COR-L47 (cell line): ENCODE measurements at places on chromosomes 4 and X.

DNA sequence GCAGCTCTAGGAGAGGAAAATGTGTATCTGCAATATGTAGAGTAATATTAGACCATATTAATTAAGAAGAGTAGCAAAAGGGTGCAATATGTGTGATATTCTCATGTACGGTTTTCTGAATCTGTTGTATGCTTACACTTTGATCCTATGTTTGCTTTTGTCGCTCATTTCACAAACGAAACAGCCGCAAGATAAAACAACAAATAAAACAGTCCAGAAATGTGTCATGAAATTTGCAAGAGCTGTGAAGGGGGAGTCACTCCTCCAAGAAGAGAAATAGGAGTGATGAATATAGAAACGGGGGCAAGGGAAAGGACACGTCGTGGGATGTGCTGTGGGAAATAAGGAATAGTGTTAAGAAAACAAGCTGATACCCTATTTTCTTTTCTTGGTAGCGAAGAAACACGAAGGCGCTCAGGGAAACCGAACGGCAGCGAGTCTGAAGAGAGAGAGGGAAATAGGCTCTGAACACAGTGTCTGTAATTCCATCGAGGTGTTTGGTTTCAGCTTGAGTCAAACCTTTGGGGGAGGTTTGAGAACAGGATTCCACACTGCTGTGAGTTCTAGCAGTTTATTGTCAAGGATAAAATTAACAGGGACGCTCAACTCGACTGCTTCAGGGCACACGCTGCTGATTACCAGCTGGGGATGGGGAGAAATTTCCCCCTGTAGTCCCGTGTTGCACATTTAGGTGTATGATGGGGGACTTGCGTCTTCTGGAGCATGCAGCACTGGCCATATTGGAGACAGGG is 595.6 kb upstream of the TENM3 start:
- DNase-seq, result no peak

- DNase-seq, result no peak
Measured at GRCh38 chrX:112137276-112137675, 54.7 kb upstream of the TRPC5 start.

DNA sequence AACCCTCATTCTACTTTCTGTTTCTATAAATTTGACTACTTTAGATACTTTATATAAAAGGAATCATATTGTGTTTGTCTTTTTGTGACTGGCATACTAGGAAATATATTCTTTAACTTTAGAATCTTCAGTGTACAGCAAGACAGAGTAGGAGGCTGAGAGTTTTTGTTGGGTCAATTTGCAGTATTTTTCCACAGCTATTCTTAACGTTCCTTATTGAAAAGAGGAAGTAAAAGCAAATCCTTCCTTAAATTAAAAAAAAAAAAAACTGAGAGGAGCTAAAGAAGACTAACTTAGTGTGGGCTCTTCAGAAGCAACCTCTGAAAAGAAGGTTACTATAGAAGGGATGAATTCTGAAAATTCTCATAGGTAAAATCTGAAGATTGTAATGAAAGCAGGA is 1194.6 kb downstream of the ADGRL3 start:
- no peak for DNase-seq

DNA sequence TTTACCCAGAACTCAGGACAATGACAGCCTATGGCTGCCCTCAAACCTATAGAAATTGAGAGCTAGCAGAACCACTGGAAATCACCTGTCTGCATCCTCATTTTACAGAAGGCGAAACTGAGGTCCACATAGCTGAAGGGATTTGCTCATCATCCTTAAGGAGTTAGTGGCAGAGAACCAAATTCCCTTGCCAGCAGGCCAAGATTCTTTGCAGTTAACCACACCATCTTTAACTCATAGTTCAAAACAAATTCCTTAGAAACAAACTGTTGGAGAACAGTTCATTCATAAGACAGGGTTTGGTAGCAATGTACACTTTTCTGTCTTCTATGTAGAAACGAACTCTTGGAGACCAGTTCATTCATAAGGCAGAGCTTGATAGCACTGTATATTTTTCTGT is 37.9 kb upstream of the RAP2C start:
- no peak for DNase-seq

DNA sequence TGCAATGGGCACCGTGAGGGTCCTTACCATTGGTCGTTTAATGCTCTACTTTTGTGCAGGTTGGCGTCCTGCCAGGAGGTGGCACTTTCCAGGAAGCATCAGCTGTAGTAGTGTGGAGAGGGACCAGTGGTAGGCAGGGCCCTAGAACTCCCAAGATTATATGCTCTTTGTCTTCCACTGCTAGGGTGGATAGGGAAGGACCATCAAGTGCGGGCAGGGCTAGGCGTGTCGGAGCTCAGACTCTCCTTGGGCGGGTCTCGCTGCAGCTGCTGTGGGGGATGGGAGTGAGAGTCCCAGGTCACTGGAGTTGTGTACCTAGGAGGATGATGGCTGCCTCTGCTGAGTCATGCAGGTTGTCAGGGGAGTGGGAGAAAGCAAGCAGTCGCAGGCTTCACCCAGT is 134.7 kb downstream of the KLF8 start:
- DNase-seq, result no peak

DNA sequence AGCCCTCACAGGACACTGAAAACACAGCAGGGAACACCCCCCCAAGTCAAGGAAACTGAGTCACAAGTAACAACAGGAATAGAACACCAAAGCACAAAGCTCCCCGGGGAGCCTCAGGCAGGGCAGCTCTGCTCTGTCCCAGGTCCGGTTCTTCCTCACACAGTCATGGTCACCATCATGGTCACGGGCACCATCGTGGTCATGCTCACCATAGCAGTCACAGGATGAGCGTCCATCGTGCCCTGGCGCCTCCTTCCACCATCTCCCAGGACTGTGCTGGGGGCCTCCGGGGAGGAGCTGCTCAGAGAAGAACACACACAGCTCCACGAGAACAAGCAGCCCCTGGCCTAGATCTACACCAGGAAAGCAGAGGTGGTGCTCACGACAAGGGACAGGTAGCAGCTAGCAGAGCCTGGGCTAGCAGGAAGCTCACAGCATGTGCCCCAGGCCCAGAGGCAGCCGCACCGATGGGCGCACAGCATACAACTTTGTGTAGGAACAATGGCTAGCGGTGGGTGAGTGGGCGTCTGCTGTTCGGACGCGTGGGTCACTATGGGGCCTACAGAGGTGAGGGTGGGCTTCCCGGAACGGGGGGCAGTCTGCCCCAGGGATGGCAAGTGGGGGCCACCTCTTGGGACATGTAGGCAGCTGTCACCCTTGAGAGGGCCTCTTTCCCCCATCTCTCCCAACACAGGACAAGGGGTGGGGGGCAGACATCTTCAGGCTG is 3.4 kb downstream of the PNMA6F start:
- DNase-seq, result no peak

DNA sequence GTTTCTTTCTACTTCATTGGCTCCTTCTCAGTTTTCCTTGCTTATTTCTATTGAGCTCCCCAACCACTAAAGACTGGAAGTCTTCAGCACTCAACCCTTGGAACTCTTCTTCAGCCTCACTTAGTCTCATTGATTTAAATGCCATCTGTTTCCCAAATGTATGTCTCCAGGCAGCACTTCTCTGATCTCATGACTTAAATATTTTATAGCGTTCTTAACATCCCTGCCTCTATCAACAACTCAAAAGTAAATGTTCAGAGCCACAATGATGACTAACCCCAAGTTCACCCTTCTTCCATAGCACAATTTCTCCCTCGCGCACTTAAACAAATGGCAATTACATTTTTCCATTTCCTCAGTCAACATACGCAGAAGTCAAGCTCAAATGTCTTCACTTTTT is 1393.3 kb downstream of the ARAP2 start:
- DNase-seq, result no peak

GRCh38 chr4:91909963-91910362 is 393.8 kb upstream of the GRID2 start:
- DNase-seq, result no peak

GRCh38 chr4:166282081-166282770 is 409.2 kb downstream of the TLL1 start:
- DNase-seq, result no peak

DNA sequence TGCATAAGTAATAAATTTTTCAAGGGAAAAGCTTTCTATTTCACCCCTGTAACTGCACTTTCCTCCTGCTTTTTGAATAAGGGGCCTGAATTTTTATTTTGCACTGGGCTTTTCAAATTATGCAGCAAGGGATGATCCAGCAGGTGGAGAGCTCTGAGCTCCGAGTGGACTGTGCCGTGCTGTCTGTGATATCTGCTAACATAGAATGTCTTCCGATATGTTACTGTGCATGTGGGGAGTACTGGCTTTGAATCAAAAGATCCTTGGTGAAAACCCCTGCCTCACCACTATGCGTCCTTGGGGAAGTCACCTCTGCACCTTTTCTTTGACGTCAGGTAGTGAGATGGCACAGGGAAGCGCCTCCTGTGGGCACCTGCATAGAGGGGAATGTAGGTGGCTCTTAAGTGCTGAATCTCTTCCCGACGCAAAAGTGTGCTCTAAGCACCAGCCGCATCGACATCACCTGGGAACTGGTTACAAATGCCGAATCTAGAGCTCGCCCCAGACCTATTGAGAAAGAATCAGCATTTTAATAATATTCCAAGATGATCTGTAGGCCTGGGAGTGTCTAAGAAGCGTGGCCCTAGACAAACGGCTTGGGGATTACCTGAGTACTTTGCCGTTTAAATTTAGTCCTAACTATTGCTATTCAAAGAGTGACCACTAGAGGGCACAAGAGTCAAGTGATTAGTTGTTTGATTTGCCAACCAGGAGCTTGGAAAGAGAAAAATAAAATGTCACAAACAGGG is 19.2 kb upstream of the WFS1 start:
- DNase-seq, result peak; percentile 66

DNA sequence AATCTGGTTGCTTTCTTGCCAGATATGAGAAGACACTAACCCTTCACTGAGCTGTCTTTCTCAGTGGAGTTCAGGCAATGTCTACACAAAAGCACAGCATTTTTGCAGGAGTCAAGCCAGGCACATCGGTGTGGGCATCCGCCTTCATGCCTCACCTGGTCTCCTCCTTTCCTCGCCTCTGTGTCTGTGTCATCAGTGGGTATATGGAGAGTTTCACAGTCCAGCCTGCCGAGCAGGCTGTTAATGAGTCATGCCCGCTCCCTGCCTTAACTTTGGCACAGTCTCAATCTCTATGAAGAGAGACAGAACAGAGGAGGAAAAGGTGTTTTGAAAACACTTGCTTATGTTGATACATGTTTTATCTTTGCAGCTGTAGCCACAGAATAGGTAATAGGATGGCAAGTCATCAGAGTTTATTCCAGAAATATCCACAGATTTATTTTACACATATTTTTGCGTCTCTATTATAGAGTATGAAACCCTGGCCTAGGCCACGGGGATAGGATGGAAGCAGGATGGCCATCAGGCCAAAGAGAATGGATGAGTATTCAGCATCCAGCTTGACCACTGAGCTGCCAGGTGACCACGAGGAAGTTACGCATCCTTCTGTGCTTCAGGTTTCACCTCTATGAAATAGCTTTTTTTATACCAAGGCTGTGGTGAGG is 32.8 kb upstream of the MAML3 start:
- peak; percentile 5 for DNase-seq

- no peak for DNase-seq
Measured at GRCh38 chr4:41748074-41748570, 403 bp downstream of the PHOX2B start.

GRCh38 chrX:135416546-135416945 is 5.2 kb upstream of the SMIM10L2A start:
- no peak for DNase-seq

GRCh38 chrX:15430076-15430475 is 45.9 kb upstream of the VEGFD start:
- DNase-seq, result no peak

GRCh38 chr4:112284662-112285411 is 867 bp downstream of the TIFA start:
- DNase-seq, result no peak

DNA sequence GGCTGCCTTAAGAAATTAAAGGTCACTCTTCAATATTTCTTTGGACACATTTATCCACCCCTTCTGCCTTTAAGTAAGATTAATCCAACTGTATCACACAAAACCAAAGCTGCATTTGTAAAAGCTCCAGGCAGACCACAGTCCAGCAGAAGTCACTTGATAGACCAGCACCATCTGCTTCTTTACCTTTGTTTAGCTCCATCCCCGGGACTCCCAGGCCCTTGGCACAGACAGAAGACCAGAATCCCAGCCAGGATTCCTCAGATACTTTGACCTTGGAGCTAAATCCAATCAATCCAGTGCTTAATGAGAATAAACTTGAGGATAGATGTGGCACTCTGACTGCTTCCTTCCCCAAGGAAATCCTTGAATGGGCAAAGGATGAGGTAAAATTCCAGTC is 333.1 kb upstream of the RASGEF1B start:
- no peak for DNase-seq

- no peak for DNase-seq
Measured at GRCh38 chr4:2286904-2287593, 25.1 kb upstream of the MXD4 start.

- no peak for DNase-seq
Measured at GRCh38 chr4:151930372-151930771, 169.6 kb upstream of the GATB start.

GRCh38 chrX:43373032-43373431 is 283.1 kb upstream of the MAOA start:
- DNase-seq, result no peak

- no peak for DNase-seq
Measured at GRCh38 chr4:75566911-75567310, 11.0 kb downstream of the ODAPH start.

DNA sequence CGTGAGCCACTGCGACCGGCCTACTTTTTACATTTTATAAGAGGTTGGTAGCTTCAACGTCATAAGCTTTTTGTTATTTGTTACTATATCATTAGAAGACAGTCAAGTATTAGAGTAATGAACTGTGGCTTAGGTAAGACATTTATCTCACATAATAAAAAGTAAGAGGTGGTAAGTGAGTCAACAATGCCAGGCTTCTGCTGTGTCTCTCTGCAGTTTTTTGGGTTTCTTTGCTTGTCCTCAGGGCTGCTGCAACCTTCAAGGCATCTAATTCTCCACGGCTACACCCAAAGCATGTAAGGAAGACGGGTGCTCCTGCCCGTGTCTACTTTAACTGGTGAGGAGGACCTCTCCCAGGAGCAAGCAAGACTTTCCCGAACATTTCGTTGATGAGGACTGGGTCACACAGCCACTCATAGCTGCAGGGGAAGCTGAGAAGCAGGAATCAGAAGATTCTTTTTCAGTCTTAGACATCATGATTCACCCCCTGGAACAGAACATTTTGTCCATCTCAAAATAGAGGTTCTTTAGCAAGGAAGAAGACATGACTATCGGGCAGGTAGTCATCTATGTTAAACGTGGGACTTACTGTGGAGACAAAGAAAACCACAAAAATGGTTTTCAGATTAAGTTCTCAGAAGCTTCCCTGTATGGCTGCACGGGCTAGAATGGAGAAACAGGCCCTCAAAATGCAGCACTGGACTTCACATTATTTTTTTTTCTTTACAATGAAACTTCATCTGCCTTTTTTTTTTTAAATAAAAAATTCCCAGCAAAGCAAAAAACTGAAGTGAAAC is 13.0 kb upstream of the RHOH start:
- DNase-seq, result no peak
